ENCODE measurements at places on chromosomes 12 and 14. TPM values are rescaled to one million over a fixed set of nuclear protein-coding genes. Genes with fewer than 3 reads are reported as not detected.

- no peak for DNase-seq
Observed at GRCh38 chr14:29553427-29553826, 374.2 kb downstream of the PRKD1 start.

GRCh38 chr12:110084314-110085015 lies 36.1 kb upstream of the C12orf76 start:
- DNase-seq: no peak

DNA sequence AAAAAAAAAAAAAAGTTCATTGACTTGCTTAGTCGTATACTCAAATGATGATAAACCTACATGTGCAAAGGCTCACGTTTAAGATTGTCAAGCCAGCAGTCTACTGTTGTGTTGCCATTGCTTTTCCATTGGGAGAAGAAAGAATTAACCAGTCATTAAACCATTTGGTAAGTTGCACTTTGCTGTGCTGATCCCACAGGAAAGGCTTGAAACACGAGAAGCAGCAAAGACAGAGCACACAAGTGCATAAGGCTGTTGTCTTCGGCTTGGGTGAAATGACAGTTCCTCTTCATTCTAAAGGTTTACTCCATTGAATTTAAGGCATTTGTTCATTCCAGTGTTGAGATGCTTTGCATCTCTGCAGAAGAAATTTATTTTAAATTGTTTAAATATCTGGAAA lies 50.1 kb downstream of the ZC3H14 start:
- no peak for DNase-seq

DNA sequence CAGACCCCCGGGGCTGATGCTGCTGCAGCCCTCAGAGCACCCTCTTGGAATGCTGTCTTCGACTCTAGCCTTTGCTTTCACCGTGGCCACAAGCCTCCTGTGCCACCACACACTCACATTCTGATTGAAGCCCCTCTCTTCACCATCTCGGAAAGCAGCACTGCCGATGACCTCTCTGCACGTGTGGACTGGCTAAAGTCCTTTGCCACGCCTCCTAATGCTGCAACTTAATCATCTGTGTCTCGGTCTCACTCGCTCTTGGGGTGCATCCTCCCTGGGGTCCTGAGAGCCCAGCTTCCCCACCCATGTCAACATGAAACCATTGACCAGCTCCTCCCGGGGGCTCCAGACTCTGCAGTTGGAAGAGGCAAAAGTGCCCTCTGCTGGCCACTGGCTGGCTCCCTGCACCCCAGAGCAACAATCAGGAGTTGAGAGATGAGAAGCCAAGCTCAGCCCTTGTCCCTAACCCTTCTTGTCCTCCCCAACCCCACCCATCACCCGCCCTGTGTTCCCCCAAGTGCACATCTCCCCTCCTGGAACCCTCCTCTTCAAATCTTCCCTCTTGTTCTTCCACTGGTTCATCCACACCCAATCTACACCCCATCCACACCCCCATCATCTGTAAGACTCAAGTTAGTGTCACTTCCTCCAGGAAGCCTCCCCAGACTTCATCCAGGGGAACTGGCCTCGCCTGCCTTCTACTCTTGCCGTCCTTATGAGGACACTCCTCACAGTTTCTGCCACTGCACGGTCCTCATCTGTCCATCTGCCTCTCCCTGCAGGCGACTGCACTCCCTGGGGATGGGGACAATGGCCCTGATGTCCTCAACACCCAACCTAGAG lies 23.6 kb upstream of the FAM181A start:
- DNase-seq: peak; percentile 81

- no peak for DNase-seq
Observed at GRCh38 chr14:68680541-68681051, 112.3 kb downstream of the ZFP36L1 start.

- DNase-seq: no peak
Observed at GRCh38 chr14:77542421-77543239, 44.0 kb upstream of the ISM2 start.

DNA sequence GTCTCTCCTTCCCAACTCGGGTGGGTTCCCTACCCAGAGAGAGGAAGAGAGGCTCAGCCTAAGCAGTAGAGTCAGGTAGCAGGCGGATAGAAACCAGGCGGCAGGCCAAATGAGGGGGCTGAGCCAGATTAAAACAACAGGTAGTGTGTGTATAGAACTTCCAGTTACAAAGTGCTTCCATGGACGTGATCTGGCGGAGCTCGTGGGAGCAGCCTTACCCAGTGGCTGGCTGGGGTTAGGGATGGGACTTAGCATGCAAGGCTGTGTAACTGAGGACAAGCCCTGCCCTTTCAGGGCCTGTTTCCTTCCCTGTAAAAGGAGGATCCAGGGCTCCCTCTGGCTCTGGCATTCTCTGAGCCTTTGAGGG lies 8.3 kb downstream of the KRT80 start:
- DNase-seq: no peak

- no peak for DNase-seq
Observed at GRCh38 chr12:102120886-102121285, 903 bp downstream of the PARPBP start.

DNA sequence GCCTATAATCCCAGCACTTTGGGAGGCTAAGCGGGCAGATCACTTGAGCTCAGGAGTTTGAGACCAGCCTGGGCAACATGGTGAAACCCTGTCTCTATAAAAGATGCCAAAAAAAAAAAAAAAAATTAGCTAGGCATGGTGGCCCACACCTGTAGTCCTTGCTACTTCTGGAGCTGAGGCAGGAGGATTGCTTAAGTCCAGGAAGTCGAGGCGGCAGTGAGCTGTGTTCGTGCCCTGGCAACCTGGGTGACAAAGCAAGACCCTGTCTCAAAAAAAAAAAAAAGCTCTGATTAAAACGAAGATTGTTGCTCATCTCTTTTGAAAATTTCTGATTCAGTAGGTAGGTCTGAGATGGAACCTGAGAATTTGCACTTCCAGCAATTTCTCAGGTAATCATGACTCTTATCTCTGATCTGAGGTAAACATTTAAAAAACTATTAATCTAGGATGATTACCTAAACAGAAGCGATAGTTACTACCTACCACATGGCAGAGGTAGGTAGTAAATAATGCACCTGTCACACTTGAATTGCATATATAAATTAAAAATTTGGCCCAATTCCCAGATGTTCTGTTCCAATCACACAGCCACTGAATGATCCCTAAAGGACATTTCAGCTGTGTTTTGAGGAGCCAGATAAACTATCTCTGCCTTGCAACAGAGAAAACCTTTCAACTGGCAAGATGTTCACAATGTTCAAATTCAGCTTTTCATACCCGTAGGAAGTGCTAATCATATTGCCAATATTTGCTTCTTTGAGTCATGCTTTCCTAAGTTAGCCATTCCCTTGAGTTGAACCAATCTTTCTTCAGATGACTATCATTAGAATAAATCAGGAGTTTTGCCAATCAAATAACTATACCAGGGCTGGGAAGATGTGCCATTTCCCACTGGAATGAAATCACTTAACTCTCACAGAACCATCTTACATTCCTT lies 4.2 kb upstream of the TEP1 start:
- DNase-seq: no peak

DNA sequence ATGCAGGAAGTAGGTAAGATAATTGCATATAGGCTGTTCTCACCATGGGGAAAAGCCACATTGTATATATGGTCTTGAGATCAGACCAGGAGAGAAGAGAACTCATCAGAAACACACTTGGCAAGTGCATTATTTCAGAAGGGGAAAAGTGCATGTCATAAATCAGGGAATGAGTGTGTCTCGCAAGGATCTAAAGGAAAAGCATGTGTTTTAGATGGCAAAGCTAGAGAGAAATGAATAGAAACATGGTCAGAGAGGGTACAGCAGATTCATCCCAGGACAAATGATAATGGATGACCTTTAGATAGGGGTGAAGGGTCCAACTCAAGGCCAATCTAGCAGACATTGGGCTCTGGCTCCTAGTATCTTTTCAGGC lies 230.2 kb upstream of the NAV3 start:
- DNase-seq: no peak

- peak; percentile 27 for DNase-seq
Observed at GRCh38 chr14:97025722-97026121, 228.5 kb downstream of the VRK1 start.

- DNase-seq: no peak
Observed at GRCh38 chr12:29547151-29547632, 49.7 kb upstream of the OVCH1 start.

GRCh38 chr12:31324845-31325523 lies 966 bp downstream of the SINHCAF start:
- no peak for DNase-seq

GRCh38 chr14:30283822-30284446 lies 275.0 kb upstream of the G2E3 start:
- peak; percentile 77 for DNase-seq

DNA sequence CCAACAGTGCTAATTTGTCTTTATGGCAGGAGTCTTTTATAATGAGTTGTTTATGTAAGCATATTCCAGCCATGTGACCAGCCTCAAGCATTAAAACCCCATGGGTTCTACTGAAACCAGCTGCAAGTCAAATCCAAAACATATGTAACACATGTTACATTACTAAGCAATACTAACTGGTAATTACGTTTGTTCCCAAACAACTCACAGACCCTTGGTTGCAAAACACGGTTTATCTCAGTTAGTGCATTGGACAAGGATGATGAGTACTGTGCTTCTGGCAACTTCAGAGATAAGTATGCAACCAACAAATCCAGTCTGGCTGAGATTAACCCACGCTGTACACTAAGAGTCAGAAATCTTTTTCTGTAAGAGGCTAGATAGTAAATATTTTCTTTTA lies 110.1 kb upstream of the FAR2 start:
- no peak for DNase-seq

Gene ZNF385A
- 12.1 TPM for total RNA-seq

Gene KRT72
- not detected for total RNA-seq

Gene TEX22
- 0.82 TPM for total RNA-seq

Gene MYF5
- not detected for total RNA-seq

Gene NTF3
- 1.2 TPM for total RNA-seq

Gene TMEM52B
- total RNA-seq: not detected

Gene DCN
- not detected for total RNA-seq

Gene PLEKHG7
- not detected for total RNA-seq

Gene PTPRR
- total RNA-seq: 0.07 TPM
